ENCODE measurements at places on chromosomes 7 and 10.

DNA sequence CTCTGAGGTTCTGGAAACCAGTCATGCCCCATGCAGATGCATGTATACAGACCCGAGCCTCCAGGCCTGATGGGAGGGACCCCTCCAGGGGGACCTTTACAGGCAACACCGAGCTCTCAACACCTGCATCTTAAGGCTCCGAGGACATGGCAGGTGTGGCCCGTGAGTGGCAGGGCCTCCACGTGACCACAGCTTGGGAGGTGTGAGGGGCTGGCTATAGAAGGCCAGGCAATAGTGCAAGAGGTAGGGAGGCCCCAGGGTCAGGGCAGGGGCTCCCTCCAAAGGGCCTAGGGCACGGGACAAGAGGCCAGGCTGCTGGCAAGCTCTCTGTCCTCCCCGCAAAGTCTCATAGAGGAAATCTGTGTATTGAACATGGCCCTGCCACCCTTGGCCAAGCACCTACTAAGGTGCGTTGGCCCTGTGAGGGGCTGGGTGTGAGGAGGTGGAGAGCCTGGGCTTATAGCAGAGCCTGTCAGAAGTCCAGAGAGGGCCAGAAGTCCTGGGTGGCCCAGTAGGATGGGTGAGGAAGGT lies 134.2 kb downstream of the PTPN20 start:
- H3K36me3 ChIP-seq: no peaks in the 10 kb centered on the region
- H3K27ac ChIP-seq: no peak overlapping the region
- no peak for DNase-seq
- H3K4me1 ChIP-seq: no peaks in the 10 kb centered on the region
- H3K27me3 ChIP-seq: no peaks in the 10 kb centered on the region

DNA sequence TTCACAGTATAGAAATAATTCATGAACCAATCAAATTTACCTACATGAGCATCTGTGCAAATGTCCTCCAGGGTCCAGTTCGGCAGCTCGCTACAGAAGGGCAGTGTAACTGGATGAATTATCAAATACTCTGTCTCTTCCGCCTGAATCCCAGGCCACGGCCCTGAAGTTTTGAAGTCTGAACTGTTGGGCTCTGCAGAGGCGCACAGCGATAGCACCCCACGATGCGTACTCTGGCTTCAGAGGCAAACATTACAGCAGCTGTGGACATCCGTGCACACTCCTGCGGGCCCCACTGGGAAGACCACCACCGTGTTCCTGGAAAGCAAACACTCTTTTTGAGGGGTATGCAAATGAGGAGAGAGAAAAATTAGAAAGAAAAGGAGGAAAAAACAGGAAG lies 259.8 kb upstream of the TCERG1L start:
- no peak for DNase-seq
- no peaks in the 10 kb centered on the region for H3K4me1 ChIP-seq
- H3K27ac ChIP-seq: no peak overlapping the region
- no peak overlapping the region for H3K4me3 ChIP-seq

DNA sequence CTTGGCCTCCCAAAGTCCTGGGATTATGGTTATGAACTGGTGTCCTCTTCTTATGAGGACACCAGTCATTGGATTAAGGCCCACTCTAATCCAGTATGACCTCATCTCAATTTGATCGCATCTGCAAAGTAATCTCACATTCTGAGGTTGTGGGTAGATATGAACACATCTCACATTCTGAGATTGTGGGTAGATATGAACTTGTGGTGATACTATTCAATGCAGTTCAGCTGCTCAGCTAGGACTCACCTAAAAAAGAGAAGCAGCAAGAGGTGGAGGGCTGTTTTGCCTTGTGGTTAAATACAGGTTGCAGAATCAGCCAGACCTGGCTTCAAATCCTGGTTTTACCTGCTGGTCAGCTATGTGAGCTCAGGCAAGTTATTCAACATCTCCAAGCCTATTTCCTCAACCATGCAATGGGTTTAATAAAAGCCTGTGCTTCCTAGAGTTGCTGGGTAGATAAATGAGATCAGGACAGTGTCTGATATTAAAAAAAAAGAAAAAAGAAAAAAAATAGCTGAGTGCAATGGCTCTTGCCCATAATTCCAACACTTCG lies 8.5 kb upstream of the BAG3 start:
- H3K27me3 ChIP-seq: no peaks in the 10 kb centered on the region
- H3K4me3 ChIP-seq: no peak overlapping the region
- no peak overlapping the region for H3K27ac ChIP-seq
- DNase-seq: no peak

GRCh38 chr10:71795248-71795647 lies 21.9 kb upstream of the VSIR start:
- H3K27me3 ChIP-seq: no peaks in the 10 kb centered on the region
- H3K4me3 ChIP-seq: no peak overlapping the region
- no peak overlapping the region for H3K27ac ChIP-seq
- DNase-seq: no peak
- no peaks in the 10 kb centered on the region for H3K36me3 ChIP-seq

DNA sequence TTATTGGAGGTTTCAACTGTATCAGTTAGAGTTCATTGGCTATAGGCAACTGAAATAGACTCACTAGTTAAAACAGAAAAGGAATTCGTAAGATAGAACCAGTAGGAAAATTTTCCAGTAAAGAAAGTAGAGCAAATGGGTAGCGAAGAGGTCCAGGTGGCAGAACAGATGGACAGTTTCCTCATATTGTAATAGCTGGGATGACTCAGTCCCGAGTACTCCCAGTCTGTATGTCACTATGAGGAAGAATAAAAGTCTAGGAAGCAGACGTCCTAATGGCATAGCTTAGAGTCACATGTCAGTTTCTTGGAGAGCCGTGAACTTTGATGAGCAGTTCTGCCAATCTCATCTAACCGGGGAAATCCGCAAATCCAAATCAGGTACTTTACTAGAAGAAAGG lies 95.3 kb downstream of the RNF32 start:
- H3K27me3 ChIP-seq: no peaks in the 10 kb centered on the region
- no peaks in the 10 kb centered on the region for H3K36me3 ChIP-seq
- H3K4me1 ChIP-seq: no peaks in the 10 kb centered on the region

GRCh38 chr7:40658729-40659128 lies 523.9 kb downstream of the SUGCT start:
- no peaks in the 10 kb centered on the region for H3K27me3 ChIP-seq
- no peaks in the 10 kb centered on the region for H3K4me1 ChIP-seq
- no peak overlapping the region for H3K4me3 ChIP-seq
- no peak for DNase-seq

GRCh38 chr7:42274053-42274452 lies 37.0 kb upstream of the GLI3 start:
- H3K4me3 ChIP-seq: no peak overlapping the region
- no peak overlapping the region for H3K27ac ChIP-seq
- no peaks in the 10 kb centered on the region for H3K36me3 ChIP-seq

DNA sequence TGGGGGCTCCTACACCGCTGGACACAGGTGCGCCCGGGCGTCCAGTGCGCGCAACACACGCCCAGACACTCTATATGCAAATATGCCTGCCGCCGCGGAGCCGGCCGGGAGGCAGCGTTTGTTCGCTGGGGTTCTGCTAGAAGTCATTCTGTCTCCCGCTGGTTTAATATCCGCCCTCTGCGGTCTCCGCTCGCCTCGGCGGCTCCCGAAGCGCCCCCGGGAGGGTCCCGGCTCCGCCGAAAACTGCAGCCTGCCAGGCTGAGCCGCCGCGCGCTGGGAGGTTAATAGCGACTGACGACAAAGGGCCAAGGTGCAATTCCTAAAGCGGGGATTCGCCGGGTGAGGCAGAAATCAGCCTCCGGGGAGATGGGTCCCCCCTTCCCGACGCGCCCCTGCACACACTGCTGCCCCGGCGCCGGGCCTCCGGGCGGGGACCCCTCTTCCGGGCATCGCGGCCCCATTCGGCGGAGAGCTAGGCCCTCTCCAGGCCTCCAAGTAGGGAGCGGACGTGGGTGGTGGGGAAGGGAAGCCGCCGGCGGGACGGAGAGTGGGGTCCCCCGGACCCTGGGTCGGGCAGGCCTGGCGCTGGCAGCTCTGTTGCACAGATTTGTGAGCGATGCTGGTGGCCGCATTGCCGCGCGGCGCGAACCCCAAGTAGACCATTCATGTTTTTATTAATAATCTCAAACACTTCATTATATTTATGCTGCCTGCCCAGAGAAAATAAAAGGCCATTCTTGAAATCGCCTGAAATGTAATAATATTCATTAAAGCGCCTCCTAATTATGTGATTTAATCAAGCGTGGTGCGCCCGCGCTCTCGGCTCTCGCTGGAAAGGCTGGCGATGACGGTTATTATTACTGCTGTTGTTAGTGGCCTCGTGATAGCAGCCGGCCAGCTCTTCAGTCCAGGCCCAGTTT lies 9.1 kb downstream of the EN2 start:
- H3K4me3 ChIP-seq: no peak overlapping the region
- no peaks in the 10 kb centered on the region for H3K36me3 ChIP-seq
- H3K4me1 ChIP-seq: no peaks in the 10 kb centered on the region
- peaks cover 97% of the 10 kb centered on the region for H3K27me3 ChIP-seq
- no peak for DNase-seq

DNA sequence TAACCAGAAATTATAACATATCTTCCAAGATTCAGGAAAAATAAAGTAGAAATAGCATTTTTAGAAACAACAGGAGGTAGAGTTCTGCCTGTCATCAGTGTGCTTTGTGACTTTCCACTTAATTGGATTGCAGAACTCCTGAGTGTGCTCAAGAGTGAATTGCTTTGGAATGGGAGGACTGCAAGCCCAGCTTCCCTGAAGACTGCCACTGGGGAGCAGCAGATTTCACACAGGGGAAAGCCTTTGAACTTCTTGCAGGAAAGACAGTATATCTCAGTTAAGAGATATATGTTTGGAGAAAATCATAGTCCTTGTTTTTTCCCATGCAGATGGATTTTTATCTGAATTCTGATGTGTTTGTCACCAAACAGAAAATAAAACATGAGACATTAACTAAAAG lies 124.5 kb downstream of the TMEM168 start:
- no peaks in the 10 kb centered on the region for H3K36me3 ChIP-seq
- DNase-seq: no peak
- H3K27me3 ChIP-seq: no peaks in the 10 kb centered on the region
- H3K27ac ChIP-seq: no peak overlapping the region
- no peak overlapping the region for H3K4me3 ChIP-seq

GRCh38 chr7:49099587-49100326 lies 175.4 kb downstream of the CDC14C start:
- DNase-seq: no peak
- no peaks in the 10 kb centered on the region for H3K4me1 ChIP-seq
- no peaks in the 10 kb centered on the region for H3K36me3 ChIP-seq
- no peak overlapping the region for H3K4me3 ChIP-seq

GRCh38 chr7:156609010-156609877 lies 31.3 kb upstream of the RNF32 start:
- peaks cover 2% of the 10 kb centered on the region for H3K27me3 ChIP-seq
- H3K36me3 ChIP-seq: no peaks in the 10 kb centered on the region
- no peak overlapping the region for H3K4me3 ChIP-seq
- H3K27ac ChIP-seq: no peak overlapping the region
- 0 out of 2 replicates have a peak, but pooled peaks cover 3% of the 10 kb centered on the region for H3K4me1 ChIP-seq
